ENCODE measurements at places on chromosomes 3 and 15.

DNA sequence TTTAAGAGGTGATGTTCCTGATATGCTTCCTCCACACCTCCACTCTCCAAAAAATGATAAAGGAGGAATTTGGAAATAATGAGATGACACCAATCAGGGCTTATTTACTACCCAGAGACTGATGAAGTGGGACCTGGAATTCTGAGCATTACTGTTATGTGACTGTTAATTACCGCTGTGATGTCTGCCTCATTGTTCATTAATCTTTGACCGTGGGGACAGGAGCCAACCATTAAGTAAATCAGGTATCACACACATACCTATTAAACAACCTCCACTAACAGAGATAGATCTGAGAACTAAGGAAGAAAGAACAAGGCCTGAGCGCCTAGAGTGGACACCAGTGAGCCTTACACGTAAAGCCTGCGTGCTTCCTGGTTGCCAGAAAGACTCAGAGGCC lies 37.7 kb downstream of the ABHD5 start:
- no peak for DNase-seq

DNA sequence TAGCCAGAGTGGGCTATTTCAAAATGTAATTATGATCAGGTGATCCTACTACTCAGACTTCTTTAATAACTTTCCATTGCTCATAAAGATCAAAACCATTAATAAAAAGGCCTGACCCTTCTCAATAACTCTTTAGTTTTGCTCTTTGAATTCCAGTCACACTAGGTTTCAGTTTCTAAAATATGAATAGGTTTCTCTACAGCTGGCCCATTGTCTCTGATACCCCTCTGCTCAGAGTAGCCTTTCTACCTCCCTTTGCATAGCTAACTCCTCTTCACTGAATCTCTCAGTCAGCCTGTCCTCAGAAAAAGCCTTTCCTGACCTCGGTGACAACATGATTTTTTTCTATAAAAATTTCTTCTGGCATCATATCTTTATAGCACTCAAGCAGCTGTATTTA lies 209.1 kb downstream of the UNC13C start:
- no peak for DNase-seq

DNA sequence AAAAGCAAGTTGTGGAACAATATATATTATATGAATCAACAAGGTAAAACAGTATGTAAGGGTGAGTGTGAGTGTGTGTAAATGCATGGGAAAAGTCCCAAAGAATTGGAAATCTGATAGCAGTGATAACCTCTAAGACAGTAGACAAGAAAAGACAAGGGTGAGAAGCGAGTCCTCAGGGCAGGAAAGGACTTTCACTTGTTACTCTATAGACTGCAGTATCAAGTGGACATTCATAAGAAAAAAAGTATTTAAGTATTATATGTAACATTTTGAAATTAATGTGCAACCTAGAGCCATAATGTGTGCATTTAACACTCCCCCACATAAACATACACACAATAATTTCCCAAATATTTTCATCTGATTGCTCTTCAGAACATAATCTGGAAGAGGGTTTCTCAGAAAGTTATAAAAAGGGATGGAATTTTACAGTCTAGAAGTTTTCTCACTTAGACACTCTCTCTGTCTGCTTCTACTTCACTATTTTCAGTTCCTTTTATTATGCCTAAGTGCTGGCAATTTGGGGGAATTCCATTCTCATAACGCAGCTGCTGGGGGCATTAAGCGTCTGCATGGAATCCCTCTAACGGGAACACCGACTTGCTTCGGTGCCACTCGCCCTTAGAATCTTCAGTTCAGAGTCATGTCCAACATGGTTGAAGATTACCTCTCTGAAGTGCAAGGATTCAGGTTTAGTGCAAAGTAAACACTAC lies 50.0 kb upstream of the CDIN1 start:
- DNase-seq = no peak

DNA sequence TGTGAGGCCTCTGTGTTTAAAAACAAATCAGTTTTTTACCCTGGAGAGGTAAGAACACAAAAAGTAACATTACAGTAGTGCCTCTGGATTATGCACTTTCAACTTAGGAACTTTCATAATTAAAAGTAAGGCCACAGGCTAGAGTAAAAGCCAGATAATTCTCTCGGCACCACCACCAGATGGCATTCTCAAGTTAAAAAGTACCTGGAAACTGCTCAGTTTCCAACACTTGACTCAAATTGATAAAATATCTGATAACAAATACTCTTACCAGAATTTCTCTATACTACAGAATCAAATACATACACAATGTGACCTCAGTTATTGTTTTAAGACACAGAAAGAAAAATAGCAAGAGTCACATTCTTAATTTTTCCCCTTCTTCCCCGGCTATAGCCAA lies 19.9 kb downstream of the SPICE1 start:
- peak; percentile 58 for DNase-seq

DNA sequence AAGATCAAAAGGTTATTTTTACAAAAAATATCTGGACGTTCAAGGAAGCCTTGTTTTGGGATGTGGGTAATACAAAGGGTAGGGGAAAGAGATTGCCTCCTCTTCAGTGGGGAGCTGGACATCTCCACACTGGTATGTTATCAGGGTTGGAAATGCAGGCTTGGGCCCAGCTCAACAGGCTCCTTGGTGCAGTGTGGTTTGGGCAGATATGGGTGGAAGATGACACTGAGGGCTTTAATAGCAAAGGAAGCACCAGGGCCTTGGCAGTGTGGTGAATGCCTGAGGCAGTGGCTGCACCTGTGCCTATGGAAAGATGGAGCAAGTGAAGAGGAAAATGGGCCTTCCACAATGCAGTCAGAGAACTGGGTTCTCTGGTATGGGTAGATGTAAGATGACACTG lies 11.2 kb upstream of the MED12L start:
- no peak for DNase-seq

DNA sequence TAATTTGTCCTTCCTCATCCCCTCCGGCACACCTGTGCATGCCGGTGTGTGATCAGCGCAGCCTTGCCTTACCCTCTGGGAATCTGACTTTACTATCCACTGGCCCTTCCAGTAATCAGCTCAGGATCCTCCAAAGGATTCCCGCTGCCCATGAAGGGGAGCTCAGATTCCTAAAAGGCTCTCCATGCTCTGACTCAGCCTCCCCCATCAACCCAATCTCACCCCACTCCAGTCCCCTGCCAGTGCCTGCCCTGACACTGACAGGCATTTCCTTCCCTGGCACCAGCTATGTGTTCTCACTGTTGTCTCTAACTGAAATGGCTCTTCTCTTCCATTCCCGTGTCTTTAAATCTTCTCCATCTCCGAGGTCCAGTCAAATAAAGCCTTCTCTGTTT lies 7.3 kb upstream of the BCL2A1 start:
- DNase-seq = no peak
